ENCODE measurements at places on chromosomes 6 and 20. TPM values are rescaled to one million over a fixed set of nuclear protein-coding genes. Genes with fewer than 3 reads are reported as not detected.

GRCh38 chr6:143187238-143187923, 126.7 kb downstream of the AIG1 start:
- DNase-seq: no peak

DNA sequence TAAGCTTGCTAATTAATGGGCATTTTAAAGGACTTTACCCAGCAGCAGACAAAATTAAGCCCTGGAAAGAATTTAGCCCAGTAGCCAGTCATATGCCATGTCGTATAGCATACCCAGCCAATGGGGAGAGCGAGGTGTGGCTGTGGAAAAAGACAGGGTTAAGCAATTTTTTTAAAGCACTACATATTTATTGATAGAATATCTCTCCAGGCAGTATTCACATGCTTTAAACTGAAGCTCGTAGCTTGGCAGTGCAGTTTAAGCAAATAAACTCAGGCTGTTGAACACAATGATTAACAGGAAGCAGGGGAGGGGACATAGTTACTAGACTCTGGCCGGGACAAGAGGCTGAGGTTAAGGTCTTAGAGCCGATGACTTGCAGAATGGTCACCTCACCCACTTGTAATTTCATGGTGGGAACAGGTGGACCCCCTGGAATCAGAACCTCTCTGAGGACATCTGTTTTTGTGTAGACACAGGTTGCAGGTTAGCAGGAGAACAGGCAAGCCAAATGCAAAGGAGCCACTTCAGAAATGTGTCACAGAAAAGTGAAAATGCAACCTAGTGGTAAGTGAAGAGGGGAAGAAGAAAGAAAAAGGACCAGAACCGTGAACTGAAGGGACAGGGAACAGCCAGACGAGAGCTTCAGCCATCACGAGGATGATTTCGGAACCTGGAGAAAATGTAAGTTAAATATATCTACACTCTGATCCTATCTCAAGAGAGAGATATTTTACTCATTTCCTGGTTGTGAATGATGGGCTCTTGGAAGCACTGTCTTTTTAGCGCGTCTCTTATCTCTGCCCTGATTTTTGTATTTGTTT, 7.2 kb downstream of the GCNT2 start:
- DNase-seq: no peak

DNA sequence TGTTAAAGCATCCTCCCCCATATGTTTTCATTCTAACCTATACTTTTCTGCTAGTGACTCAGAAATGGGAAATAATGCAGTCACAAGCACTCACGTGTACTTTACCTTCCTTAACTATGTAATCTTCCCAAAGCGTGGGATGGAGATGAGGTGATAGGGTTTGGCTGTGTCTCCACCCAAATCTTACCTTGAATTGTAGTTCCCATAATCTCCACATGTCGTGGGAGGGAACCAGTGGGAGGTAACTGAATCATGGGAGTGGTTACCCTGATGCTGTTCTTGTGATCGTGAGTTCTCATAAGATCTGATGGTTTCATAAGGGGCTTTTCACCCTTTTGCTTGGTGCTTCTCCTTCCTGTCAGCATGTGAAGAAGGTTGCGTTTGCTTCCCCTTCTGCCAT, 35.4 kb downstream of the AGPAT4 start:
- DNase-seq: no peak

DNA sequence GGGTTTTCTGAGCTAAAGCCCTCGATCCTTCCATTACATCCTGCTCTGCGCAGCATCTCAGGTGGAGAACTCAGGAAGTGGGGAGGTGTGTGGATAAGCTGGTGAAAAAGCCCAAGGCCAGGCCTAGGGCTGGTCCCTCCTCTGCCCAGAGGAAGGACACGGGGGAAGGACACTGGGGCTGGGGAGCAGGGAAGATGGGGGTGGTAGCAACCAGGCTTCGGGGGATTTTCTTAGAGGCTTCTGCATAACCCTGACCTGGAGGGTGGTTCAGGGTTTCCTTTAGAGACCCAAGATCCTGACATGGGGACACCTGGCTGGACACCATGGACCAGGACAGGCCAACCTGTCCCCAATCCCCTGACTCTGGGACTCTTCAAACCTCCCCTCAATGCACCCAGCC, 37.9 kb downstream of the SUN5 start:
- DNase-seq: no peak

DNA sequence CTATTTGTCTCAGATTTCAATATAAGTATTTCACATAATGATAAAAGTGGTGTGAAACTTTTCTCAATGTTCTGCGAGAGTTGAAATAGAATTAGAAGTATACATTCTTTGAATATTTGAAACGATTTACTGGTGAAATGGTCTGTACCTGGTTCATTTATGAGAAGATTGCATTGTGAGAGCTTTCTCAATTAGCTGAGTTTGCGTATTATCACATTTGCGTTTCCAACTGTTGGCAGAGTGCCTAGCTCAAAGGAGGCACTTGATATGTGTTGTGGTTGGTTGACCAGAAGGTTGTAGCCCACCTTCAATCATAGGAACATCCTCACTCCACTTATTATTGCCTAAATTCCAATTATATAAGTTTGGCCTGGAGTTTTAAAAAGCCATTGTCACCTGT, 58.8 kb upstream of the EXOC2 start:
- DNase-seq: no peak

DNA sequence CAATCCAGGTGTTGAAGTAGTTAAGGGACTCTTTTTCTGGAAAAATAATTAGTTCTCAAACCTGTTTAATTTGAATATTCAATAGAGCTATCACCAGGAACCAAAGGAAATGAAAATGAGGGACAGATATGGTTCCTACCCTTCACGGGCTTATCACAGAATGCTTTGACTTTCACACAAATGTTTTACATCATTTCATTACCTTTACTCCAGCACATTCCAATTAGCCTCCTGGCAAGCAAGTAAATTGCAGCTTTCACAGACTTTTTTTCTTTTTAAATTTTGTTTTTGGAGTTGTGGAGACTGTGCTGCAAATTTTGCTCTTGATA, 35.2 kb downstream of the PLEKHG1 start:
- DNase-seq: no peak

DNA sequence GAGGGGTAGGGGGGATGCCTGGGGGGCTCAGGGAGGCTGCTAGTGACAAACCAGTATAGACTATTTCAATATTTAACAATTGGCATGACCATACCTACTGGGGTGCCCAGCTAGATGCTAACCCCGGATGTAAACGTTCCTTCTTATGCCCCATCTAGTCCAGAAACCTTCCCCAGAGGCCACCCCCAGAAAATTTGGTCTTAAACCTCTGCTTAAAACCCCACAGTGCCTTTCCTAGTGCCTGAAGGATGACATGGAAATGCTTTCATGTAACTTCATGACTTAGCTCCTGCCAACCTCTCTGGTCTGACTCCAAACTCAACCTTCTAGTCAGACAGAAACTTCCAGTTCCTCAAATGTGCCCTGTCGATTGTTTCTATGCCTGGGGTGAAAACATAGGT, 52.0 kb downstream of the JPH2 start:
- no peak for DNase-seq

- no peak for DNase-seq
Observed at GRCh38 chr6:170288852-170289179, 2.1 kb downstream of the DLL1 start.

DNA sequence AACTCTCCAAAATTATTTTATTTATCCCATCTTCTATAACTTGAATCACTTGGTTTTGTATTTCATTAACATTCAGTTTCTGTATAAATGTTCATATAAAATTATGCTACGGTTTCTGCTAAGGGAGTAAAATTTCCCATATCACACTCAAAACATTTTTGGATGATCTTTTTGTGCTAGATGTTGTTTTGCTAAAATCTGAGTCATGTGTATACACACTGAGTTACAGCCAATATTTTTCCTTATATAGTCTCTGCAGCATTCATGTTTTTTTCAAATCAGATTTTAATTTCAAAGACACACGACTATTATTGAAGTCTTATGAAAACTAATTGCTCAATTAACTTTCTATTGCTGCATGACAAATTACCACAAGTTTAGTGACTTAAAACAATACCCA, 54.3 kb upstream of the SLC2A12 start:
- no peak for DNase-seq

DNA sequence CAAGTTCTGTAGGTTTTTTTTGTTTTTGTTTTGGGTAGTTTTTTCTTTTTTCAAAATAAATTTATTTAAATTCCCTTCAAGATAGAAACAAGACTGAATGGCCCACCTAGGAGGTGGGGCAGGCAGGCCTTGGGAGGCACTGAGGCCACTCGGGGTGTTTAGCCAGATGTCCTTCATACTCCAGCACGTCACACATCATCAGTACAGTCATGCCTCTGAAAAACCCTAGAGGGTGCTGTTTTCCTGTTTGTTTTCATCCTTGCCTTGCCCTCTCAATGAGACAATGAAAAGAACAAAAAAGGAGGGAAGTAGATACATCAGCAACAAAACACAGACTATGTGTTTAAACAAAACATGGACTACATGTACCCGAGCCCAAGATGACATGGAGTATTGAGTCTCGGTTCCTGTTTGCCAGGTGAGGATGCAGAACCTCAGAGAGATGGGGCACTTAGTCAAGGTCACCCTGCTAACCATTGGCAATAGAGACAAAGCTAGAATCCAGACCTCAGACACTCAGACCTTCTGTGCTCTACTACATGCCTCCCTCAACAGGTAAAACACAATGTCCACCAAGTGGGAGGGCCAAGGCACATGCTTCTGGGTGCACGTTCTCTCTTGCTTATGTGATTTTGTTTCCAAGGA, 26.8 kb upstream of the CLIC5 start:
- DNase-seq: no peak

GRCh38 chr6:39979461-39980328, 45.4 kb upstream of the MOCS1 start:
- DNase-seq: no peak

DNA sequence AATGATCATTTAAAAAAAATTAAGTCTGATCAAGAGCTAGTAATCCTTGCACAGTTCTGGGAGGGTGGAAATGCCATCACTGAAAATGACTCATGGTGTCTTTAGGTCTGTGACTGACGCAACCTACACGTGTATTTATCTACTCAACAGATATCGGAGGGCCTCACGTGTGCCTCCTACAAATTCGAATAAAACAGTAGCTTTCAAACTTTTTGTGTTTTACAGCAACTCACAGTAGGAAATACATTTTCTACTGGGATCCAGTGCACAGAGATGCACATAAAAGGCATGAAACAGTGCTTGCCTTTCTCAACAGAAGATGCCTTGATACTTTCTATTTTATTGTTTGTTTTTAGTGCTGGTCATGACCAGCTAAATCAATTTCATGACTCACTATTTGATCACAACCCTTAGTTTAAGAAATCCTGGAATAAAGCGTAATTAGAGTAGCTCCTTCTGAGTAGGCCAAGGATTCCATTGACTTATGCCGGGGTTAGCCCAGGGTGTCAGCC, 210.0 kb upstream of the SNX9 start:
- no peak for DNase-seq

GRCh38 chr20:62463651-62464424, 12.0 kb downstream of the GATA5 start:
- DNase-seq: no peak

- no peak for DNase-seq
Observed at GRCh38 chr20:57193094-57193493, 73.3 kb downstream of the BMP7 start.

GRCh38 chr6:63839485-63839884, 203.9 kb downstream of the PHF3 start:
- DNase-seq: no peak

DNA sequence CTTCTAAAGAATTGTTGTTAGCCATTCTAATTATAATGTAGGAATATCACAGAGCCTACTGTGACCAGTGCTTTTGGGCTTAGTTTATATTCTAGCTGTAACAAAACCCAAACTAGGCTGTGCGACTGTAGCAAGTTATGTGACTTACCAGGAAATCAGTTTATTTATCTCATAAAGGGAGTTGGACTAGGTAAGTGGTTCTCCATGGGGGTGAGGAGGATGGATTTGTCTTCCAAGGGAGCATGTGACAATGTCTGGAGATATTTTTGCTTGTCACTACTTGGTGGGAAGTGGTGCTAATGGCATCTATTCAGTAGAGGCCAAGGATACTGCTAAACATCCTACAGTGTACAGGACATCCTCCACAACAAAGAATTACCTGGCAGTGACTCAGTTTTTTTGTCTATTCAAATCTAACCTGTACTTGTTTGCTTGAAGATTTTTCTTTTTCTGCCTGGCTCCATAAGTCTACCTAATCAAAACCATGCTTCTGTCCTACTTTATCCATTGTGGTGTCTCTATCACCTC, 32.5 kb downstream of the ZFAND3 start:
- DNase-seq: no peak

DNA sequence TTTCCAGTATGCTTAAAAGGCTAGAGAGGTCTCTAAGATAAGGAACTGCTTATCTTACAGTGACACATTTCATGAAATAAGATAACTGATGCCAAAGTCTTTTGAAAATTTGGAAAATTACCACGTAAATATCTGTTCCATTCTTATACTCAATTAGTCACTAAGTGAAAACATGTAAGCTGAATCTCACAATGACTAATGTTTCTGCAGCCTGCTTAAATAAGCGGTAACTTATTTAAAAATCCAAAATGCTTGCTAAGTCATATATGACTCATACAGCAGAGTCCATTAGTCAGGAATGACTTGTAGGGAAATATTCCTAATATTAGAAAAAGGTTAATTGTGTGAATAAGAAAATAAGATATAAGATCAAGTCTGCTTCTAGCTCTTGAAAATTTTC, 27.8 kb upstream of the LGSN start:
- no peak for DNase-seq

DNA sequence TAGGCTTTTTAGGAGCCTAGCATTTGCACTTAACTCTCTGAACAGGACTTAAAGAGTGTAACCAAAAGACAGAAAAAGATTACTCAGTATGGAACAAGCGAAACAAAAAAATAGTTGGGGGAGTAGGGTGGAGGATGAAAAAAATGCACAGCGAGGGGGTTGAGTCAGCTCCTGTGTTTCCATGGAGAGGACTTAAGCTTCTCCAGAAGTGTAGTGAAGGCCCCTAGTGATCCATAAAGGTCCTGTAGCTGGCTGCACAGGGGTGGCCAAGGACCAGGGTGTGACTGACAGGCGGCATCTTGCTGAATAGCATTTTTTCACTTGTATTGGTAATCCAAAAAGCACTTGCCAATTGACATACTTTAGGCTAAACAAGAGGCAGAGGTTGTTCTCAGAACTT, 533.9 kb downstream of the RFPL4B start:
- no peak for DNase-seq

DNA sequence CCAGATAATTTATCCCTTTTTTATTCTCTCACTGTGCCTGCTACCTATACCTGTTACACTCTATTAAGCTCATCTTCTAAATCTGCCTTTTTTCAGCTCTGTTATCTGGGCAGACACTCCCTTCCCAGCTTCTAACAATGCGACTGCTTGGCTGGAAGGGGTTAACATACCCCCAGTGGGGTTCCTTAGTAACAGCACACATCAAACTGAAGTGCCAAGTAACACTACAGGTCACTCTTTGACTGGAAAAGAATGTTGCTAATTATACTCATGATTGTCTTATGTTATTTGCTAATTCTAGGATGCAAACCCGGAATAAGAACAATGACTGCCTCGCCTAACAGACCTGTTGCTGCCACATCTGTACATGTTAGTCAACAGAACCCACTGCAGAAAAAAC, 203.5 kb downstream of the EPM2A start:
- no peak for DNase-seq

The SCGN gene
- total RNA-seq: not detected

The PRL gene
- total RNA-seq: not detected

Data from tibial nerve (tissue), 4 donors.